AG08396 (cell line): ENCODE measurements at places on chromosomes 6 and 20.

DNA sequence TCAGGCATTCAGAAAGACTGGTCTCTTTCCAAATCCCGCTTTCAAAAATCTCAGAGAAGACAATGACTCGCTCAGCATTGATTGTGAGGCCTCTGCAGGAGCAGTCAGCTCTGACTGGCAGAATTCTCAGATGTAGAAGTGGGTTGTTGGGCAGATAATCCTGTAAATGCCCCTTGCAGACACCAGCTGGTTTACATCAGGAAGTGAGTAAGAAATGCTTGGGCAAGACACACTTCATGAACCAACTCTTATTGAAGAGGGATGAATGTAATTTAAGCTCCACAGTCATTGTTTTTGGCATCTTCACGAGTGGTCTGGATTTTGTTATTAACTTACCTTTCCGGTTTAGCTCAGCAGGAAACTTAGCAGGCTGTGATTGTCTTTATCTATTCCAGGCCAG is 166.6 kb downstream of the PLCB4 start:
- DNase-seq: peak; percentile 15

DNA sequence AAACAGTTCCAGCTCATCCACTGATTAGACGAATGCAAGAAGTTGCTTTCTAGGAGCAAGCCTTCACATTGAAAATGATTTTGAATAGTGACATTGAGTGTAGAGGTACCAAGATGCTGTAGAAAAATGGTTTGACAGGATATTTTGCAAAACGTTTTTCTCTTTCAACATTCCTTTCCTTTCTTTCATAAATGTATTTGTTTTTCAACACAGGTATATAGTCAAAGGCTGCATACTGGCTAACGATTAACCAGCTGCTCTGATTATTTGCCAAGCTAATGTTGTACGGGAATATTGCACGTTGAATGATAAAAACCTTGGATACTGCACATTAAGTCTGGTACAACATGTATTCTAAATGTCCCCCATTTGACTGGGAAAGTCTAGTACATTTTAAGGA is 78.8 kb upstream of the TENT5A start:
- no peak for DNase-seq

GRCh38 chr6:20575704-20576451 is 41.6 kb downstream of the CDKAL1 start:
- DNase-seq: no peak

GRCh38 chr6:139636391-139636790 is 261.9 kb upstream of the CITED2 start:
- no peak for DNase-seq

DNA sequence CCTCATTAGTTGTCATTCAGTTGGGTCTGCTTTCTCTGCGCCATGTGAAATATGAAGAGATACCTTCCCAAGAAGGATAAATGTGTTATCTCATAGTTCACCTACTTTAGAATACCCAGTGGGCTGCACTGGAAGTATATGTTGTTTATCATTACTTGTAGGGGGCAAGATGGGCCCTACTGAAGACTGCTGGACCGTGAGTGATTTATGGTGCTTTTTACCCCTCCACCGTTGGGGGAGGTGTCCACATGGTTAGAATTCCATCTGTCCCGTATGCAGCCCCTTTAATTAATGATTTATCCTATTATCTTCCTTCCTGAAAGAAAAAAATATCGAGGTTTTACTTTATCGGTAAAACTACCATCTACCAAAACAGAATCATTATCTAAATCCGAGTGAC is 97.0 kb downstream of the TSHZ2 start:
- no peak for DNase-seq

DNA sequence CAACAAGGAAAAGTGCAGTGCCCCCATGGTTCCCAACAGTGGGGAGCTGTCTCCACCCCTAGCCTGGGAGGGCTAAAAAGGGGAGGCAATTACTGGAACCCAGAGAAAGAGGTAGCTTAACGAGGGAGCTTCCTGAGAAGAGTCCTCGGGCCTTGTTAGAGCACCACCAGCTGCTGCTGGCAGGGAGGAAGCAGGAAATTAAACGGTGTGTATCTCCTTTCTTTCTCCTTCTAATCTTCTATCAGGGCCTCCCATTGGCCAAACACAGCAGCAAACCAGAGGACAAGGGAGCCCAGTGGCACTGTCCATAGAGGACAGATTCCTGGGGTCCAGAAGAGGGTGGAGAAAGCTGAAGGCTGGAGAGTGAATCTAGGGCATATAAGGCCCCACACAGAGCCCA is 7.6 kb upstream of the BTN2A2 start:
- no peak for DNase-seq

- no peak for DNase-seq
Observed at GRCh38 chr6:125009578-125009977, 47.3 kb downstream of the RNF217 start.

GRCh38 chr20:19749618-19750071 is 8.4 kb upstream of the RIN2 start:
- no peak for DNase-seq

- no peak for DNase-seq
Observed at GRCh38 chr20:42604998-42605956, 584.4 kb downstream of the PTPRT start.

DNA sequence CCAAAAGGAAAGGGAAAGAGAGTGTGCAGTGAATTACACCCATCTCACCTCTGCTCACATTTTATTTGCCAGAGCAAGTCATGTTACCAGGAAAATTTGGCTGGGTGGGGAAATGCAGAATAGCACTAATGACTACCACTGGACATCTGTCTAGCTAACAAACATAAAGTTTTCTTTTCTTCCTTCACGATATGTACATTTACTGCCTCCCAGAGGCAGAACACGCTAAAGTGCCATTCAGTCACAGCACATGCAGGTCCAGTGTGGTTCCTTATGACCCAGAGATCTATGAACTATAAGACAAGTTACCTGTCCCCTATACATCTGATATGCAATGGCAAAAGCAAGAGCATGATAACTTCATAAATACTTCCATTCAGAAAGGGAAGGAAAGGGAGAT is 194.1 kb downstream of the OGFRL1 start:
- DNase-seq: no peak

GRCh38 chr6:165109011-165109410 is 200.4 kb downstream of the C6orf118 start:
- no peak for DNase-seq

- DNase-seq: no peak
Observed at GRCh38 chr20:57713505-57713903, 3.7 kb upstream of the PMEPA1 start.

GRCh38 chr6:109693111-109693510 is 2.0 kb downstream of the FIG4 start:
- DNase-seq: no peak

DNA sequence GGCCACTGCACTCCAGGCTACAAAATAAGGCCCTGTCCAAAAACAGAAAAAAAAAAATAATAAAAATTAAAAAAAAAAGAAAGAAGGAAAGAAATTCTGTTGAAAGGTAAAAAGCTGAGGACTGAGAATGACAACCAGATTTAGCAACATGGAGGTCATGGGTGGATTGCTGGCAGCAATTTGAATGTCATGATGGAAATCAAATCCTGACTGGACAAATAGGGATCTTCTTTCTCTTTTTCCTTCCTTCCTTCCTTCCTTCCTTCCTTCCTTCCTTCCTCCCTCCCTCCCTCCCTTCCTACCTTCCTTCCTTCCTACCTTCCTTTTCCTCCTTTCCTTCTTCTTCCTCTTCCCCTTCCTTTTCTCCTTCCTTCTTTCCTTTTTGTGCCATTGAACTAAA is 553.3 kb upstream of the FLRT3 start:
- no peak for DNase-seq

GRCh38 chr20:5548902-5549599 is 201.2 kb upstream of the SHLD1 start:
- DNase-seq: no peak
